Testis (tissue), 5 donors: ENCODE measurements at places on chromosomes 4 and X. TPM values are rescaled to one million over a fixed set of nuclear protein-coding genes. Genes with fewer than 3 reads are reported as not detected.

The GPRASP1 gene
- total RNA-seq, result 7.5 TPM

The RASSF6 gene
- total RNA-seq, result 0.08 TPM

The SLC10A6 gene
- 1.5 TPM for total RNA-seq

The KCND1 gene
- total RNA-seq, result 2.4 TPM

The XG gene
- 0.19 TPM for total RNA-seq

The NLGN4X gene
- total RNA-seq, result 15.9 TPM

The TRPC3 gene
- 3.7 TPM for total RNA-seq

The PHKA1 gene
- 11.4 TPM for total RNA-seq

The DRD5 gene
- 0.39 TPM for total RNA-seq

The CFP gene
- 2.8 TPM for total RNA-seq

The SMR3B gene
- total RNA-seq, result 4.8 TPM

The CA5B gene
- 45.5 TPM for total RNA-seq

The DYNLT3 gene
- total RNA-seq, result 11.1 TPM

The IL21 gene
- not detected for total RNA-seq

The NSG1 gene
- total RNA-seq, result 67.2 TPM

The NIPAL1 gene
- total RNA-seq, result 0.79 TPM
